ENCODE measurements at places on chromosomes 6 and 20. TPM values are rescaled to one million over a fixed set of nuclear protein-coding genes. Genes with fewer than 3 reads are reported as not detected.

EPB41L1 gene
- polyA plus RNA-seq, result 13.8 TPM

DNAH8 gene
- polyA plus RNA-seq, result under 0.01 TPM

SLC22A7 gene
- not detected for polyA plus RNA-seq

BANF2 gene
- not detected for polyA plus RNA-seq

RPP40 gene
- polyA plus RNA-seq, result 6.6 TPM

LAMP5 gene
- polyA plus RNA-seq, result 0.03 TPM

CCN5 gene
- polyA plus RNA-seq, result 36.3 TPM
